Stimulated activated CD8-positive, alpha-beta memory T cell treated with anti-CD3 and anti-CD28 coated beads, Interleukin-15, amount 100 ng/mL, for 4 hours (primary cell): ENCODE measurements at places on chromosomes 12 and 14.
A peak's percentile ranks its signal among the peaks of the same experiment; 100 is the strongest.

GRCh38 chr12:11765817-11766794, 116.6 kb downstream of the ETV6 start:
- peak; percentile 18 for DNase-seq

- DNase-seq: no peak
Measured at GRCh38 chr12:18146363-18146762, 56.4 kb upstream of the RERGL start.

DNA sequence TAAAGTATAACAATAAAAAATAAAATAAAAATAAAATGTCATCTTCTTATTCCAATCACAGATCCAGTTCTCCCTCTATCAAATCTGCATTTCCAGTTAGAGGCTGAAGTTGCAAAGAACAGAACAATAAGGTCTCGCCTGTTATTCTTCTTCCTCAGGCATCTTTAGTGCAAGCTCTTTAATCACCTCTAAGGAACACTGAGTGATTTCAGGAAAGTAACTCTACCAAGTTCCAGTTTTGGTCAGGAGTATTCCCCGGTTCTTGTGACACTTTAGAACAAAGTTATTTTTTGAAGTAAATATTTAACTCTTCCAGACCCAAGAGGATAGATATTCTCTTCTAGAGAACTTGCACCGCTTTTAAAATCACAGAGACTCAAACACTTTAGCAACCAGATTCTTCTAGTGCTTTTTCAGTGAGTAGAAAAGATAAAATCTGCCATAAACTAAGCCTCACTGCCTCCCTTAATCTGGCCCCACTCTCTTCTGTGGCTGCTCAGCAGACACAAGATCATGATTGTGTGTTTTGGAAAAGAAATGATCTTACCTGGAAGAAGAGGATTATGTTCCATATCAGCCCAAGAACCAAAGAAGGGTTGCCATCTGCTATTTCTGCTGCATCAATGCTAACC, 57.9 kb upstream of the DICER1 start:
- DNase-seq: no peak

DNA sequence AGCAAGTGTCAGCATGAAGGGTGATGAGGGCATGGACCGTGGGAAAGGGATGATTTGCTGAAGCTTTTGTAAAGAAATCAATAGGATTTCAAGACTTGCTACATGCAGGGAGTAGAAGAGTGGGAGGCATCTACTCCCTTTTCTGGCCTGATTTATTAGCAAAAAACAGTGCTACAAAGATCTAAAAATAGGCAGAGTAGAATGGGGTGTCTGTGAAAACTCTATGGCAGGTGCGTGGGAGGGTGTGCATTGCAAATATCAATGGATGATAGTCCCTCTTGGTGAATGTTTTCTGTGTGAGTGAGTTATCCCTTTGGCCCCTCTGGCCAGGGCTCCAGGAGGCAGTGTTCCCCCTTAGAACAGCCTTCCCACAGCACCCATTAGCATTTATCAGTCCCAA, 139.0 kb downstream of the SMOC1 start:
- DNase-seq: no peak

DNA sequence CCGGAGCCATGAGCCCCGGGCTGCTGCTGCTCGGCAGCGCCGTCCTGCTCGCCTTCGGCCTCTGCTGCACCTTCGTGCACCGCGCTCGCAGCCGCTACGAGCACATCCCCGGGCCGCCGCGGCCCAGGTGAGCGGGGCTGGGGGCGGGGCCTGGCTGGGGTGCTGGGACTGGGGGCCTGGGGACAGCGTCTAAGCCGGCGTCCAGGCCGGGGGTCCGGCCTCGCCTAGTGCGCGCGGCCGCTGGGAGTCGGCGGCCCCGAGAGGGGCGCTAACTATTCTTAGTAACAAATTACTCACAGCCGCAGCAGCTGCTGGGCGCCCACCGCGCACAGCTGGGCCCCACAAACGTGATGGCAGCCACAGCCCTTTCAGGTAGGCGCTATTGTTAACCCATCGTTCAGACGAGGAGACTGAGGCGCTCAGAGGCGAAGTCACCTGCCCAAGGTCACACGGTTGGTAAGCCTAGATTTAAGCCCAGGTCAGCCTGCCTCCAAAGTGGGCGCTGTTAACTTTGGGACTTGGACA, 374 bp downstream of the CYP46A1 start:
- DNase-seq: no peak

- DNase-seq: no peak
Measured at GRCh38 chr12:44546060-44546459, 330.1 kb downstream of the NELL2 start.

DNA sequence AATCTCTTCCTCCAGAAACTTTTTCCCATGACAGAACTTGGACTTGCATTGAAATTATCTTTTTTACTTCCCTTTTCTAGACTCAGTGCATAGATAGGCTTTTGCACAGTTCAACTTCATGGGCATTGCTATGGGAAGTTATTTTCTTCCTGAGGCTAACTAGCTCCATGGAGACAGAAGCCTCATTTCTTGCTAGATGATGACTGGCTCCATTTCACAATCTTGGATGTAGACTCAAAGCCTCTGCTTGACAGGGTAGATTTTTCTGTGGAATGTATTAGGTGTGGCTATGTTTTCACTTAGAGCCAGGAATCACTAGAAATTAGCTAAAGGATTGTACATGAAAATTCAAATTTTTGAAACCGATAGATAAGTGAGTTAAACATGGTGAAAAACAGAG, 884.1 kb upstream of the MGAT4C start:
- DNase-seq: no peak

DNA sequence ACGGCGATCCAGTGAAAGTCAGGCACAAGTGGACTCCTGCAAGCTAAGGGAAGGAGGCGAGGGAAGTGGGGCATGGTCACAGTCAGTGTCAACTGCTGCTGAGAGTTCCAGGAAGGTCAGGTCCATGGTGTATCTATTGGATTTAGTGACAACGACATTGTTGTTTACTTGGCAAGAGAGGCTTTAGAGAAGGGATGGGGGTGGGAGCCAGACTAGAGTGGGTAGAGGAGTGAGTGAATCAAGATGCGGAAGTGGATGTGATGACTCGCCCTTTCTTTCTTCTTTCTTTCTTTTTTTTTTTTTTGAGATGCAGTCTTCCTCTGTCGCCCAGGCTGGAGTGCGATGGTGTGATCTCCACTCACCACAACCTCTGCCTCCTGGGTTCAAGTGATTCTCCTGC, 12.5 kb downstream of the P2RX7 start:
- no peak for DNase-seq

GRCh38 chr12:79707830-79708229, 17.1 kb upstream of the PAWR start:
- no peak for DNase-seq

- DNase-seq: no peak
Measured at GRCh38 chr14:85301506-85301905, 228.4 kb upstream of the FLRT2 start.

- no peak for DNase-seq
Measured at GRCh38 chr12:913919-914698, 35.4 kb downstream of the RAD52 start.

DNA sequence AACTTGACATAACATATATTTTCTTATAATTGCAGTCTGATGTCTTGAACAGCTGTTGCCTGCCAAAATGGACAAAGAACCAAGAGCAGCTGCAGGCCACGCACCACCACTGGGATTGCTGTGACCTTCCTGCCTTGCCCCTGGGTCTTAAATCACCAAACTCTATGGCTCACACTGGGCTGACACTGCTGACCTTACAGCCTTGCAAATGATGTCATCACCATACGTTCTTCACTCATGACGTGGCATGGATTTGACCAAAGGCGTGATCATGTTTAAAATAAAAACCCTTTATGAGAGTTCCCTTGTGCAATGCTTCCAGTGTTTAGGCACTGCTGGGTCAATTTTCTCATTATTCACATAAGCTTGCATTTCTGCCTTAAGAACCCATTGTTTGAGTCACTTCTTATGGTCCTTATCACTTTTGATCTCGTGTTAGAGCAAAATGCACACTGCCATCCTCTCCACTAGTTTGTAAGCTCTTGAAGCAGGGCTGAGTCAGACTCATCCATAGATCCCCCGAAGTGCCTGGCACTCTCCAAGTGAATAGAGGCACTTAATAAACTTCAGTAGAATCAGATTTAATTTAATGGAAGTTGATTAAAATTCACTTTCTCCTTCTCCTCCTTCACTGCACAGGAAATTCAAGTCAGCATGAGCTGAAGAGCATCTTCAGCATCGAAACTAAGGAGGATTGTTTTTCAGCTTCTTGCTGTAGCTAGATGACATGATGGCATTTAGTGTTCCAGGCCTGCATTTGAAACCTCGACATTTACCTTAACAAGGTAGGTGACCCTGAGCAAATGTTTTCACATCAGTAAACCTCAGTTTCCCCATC, 132.4 kb upstream of the PZP start:
- no peak for DNase-seq

DNA sequence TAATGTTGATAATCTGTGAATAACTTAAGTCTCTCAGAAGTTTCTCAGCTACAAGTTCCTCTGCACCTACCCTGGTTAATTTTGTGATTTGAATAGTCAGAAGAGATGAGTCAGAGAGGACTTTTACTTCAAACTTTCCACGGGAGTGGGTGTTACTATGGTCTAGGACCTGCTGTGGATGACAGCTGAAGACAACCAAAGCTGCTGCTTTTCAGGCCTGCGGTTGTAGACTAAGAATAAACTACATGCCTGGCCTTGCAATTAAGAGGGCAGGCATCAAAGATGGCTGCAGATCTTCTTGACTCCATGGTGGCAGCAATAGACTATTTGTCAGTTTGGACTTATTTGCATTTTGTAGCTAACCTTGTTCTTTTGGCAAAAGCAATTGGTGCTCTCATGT, 227.1 kb upstream of the KRR1 start:
- DNase-seq: peak; percentile 6

DNA sequence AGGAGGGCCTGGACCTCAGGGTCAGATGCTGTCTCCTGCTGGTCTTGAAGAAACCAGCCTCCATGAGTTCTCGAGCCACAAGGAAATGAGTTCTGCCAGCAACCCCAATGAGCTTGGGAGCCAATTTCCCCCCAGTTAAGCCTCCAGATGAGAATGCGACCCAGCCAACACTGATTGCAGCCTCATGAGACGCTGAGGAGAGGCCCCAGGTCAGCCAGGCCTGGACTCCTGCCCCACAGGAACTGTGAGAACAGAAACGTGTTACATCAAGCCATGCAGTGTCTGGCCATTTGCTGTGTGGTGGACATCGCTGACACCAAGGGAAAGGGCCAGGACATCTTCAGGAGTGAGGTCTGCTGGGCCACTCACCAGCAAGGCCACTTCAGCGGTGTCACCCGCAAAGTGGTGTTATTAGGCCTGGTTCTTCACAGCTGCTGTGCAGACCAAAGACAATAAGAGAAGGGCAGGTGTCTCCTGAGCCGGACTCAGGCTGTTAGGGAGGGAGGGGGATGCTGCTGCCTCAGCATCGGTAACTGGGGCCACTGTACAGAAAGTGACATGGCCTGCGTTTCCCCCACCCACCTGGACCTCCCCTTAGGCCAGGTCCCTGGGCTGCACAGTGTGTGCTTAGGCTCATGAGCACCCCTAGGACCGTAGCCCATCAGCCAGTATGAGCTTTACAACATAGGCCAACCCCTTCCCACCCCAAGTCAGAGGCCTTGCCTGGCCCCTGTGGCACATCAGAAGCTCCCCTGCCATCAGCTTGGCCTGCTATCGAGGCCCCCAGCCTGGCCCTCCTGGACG, 272.4 kb upstream of the RTL1 start:
- no peak for DNase-seq

- no peak for DNase-seq
Measured at GRCh38 chr14:99595034-99595433, 9.0 kb downstream of the CCDC85C start.

GRCh38 chr12:55001198-55001868, 16.8 kb upstream of the TESPA1 start:
- no peak for DNase-seq

GRCh38 chr12:114476159-114476558, 70.2 kb upstream of the TBX5 start:
- DNase-seq: no peak

- DNase-seq: no peak
Measured at GRCh38 chr12:39972119-39972518, 133.8 kb downstream of the SLC2A13 start.

DNA sequence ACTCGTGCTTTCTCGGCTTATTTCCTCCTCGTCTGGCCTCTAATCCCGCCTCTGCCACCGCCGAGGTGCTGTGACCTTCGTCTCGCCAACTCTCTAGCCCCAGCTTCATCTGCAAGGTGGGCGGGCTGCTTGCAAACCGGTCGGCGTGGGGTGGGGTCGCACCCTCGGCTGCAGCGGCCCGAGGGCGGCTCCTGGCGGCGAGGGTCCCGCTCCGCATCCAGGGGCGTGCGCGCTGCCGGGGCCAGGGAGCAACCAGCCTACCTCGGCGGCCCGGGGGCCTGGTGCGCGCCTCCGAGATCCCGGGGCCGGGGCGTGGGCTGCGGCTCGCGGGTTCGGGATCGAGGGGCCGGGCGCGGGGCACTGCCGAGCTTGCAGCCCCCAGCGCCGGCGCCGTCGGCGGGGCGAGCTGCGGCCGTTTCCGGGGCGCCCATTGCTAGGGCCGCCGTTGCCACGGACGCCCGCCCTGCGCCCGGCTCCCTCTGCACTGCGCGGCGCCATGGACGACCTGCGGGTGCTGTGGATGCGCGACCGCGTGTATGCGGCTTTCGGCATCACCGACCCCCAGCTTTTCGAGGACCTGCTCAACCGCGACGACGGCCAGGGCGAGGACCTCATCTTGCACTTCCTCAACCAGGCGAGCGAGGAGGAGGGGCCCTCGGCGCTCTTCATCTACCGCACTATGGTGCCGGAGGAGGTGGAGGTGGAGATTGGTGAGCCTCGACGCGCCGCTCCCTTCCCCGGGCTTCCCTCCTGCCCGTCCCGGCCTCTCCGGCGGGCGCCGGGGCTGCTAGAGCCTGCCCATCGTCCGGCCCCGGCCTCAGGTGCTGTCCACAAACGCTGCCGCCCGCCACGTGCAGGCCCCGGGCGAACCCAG, at the start of gene DNAH10:
Gene DNAH10 (plus strand): TSS at position 461 of the 874 bp plus-strand sequence. CDS start 36 bp downstream, at position 497.
- DNase-seq: peak; percentile 32

- no peak for DNase-seq
Measured at GRCh38 chr12:47570151-47570550, 135.7 kb downstream of the RPAP3 start.

- no peak for DNase-seq
Measured at GRCh38 chr12:121365416-121366062, 13.3 kb upstream of the ANAPC5 start.

DNA sequence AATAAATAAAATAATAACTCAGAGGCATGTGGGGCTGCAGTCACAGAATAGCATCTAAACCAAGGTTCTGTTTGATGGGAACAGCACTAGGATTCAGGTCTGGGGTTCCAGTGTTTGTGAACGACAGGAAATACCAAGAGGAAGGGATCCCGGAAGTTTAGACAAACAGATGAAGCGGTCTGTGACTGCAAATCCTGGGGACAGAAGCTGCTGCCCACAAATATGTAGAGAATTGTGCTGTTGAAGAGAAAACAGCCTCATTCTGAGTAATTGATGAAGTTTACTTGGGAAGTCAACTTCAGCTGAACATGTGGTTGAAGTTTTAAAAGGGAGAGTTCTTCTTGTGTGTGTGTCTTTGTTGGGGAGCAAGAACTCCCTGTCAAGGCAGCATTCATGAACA, 98.4 kb upstream of the TBX5 start:
- no peak for DNase-seq

DNA sequence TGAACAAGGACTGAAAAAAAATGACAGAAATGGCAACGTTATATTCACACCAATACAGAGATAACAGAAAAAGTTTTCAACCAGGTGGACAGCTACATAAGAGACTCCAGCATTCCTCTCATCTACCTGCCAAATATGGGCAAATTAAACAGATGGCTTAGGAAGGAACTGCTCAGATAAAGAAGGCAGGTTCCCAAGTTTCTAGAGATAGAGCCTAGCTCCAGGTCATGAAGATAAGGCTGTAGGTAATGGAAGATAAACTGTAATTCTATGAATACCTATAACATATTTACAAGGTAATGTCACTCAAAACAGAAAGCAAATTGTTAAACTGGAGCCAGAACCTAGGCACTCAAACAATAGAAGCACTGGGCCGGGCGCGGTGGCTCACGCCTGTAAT, 42.5 kb downstream of the GIT2 start:
- no peak for DNase-seq
